Activated CD4-positive, alpha-beta T cell treated with anti-CD3 and anti-CD28 coated beads for 36 hours (primary cell): ENCODE measurements at places on chromosomes 11 and 22. TPM values are rescaled to one million over a fixed set of nuclear protein-coding genes. Genes with fewer than 3 reads are reported as not detected.

CDC42BPG gene
- total RNA-seq: 0.39 TPM

GRCh38 chr22:26225207-26225606 lies 55.9 kb downstream of the SEZ6L start:
- DNase-seq: no peak

DNA sequence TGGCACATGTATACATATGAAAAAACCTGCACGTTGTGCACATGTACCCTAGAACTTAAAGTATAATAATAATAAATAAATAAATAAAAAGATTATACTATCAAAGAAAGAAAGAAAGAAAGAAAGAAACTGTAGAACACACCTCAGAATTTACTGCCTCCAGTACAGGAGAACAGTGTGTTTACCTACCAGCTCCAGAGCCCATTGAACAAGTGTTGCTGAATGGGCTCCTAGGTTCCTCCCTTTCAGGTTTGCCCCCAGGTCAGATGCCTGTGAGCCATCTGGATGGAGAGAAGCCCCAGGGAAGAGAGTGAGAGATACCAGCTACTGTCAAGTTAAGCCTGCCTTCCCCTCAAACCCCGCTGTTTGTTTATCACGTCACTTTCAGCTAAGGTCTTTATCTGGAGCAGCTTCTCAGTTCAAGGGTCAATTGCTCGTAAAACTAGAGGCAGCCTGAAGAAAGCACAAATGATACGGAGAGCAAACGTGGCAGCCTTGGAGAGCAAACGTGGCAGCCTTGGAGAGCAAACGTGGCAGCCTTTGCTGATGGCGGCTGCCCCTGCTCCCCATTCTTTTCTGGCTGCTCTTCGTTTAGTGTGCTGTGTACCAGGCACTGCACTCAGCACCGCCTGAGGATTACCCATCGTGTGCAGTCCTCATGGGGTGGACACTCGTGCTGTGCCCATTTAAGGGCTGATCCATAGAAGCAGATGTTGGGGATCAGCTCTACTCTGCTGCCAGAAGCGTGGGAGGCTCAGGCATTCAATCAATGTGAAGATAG lies 111.7 kb downstream of the ADAMTS15 start:
- DNase-seq: no peak

- DNase-seq: peak; percentile 71
These were observed 3.5 kb upstream of the RAB1B start for GRCh38 chr11:66264914-66265313.

NPAS4 gene
- total RNA-seq: 0.07 TPM

KDM4E gene
- total RNA-seq: not detected

- no peak for DNase-seq
These were observed 35.6 kb downstream of the BMAL1 start for GRCh38 chr11:13313005-13313819.

GRCh38 chr11:32905028-32905667 lies 12.5 kb downstream of the QSER1 start:
- DNase-seq: no peak

AIFM3 gene
- not detected for total RNA-seq

DNA sequence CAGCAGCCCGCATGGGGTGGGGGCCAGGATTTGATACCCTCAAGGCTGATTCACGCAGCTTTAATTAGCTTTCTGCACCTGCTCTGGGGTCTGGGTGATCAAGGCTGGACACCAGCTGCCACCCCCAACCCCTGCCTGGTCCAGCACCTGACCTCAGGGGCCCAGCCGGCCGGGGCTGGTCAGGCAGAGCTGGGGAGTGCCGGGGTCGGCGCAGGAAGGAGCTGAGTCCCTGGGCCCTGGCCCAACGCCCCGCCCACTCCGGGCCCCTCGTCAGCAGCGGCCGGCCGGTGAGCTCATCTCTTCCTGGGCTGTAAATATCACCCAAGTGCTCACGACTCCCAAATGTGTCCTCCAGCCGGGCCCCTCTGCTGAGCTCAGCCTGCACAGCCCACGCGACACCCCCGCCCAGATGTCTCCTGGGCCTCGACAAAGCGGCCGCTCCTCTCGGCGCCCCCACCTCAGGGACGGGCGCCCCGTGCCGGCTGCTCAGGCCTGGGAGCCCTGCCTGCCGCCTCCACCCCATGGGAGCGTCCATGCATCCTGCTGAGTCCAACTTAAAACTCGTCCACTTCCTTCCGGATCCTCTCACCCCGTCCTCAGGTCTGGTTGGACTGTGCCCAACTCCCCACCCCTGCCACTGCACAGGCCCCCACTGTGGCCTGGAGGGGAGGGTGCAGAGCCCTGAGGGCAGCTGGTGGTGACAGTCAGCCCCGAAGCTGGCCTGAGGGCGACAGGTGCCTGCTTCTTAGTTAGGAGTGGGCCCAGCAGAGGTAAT lies 29.0 kb downstream of the RTN4R start:
- peak; percentile 34 for DNase-seq

OR51I1 gene
- not detected for total RNA-seq

GRCh38 chr11:69598147-69598546 lies 42.8 kb upstream of the CCND1 start:
- peak; percentile 23 for DNase-seq

CD3E gene
- total RNA-seq: 400 TPM

CTTN gene
- 40.9 TPM for total RNA-seq

OR52E8 gene
- total RNA-seq: not detected

DNA sequence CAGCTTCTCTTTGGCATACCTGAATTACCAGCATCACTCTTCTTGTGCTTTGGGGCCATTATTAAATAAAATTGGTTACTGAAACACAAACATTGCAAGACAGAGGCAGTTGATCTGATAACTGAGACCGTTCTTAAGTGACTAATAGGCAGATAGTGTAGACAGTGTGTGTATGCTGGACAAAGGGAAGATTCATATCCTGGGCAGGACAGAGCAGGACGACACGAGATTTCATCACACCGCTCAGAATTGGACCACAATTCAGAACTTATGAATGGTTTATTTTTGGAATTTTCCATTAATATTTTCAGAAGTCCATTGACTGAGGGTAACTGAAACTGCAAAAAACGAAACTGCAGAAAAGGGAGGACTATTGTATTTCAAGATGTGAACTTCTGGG lies 68.6 kb downstream of the LDLRAD3 start:
- no peak for DNase-seq

DNA sequence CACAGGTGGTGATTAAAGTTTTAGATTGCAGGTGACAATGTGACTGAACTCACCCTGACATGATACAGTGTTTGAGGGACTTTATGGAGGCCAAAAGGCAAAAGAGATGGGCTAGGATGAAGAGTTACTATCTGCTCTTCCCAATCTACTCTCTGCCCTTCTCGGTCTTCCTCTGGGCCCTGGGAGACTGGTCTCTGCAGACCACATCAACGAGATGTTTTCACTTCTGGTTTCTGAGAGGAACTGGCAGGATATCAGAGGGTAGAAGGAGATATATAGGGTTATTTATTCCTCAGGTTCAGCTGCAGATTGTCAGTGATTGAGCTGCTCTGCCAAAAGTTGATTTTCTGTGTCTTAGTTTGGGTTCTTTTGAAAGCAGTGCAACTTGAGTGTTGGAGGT lies 32.4 kb upstream of the CD44 start:
- no peak for DNase-seq

PTPN5 gene
- total RNA-seq: not detected

GRCh38 chr11:66857927-66858185 lies 992 bp downstream of the LRFN4 start:
- no peak for DNase-seq

GRCh38 chr11:128948583-128948982 lies 5.9 kb upstream of the TP53AIP1 start:
- no peak for DNase-seq

EFCAB6 gene
- 0.71 TPM for total RNA-seq

TNNT3 gene
- total RNA-seq: 2.1 TPM

- DNase-seq: no peak
These were observed 171.2 kb downstream of the OPCML start for GRCh38 chr11:133360860-133361688.

PKP3 gene
- 0.18 TPM for total RNA-seq

DNA sequence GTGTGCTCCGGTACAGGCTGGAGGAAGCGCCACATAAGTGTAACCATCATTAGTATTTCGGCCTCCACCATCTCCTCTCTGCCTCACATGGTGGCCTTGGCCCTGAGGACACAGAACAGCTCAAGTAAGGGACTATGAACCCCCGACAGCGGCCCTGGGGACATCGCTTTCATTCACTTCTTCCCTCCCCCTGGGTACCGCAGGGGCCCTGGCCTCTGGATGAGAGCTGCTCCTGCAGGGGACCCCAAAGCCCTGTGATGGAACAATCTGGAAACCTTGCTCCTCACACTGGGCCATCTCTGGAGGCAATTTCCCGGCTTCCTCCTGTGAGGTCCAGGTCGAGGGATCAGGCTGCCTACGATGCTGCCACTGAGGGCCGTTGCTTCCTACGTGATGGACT lies 565.5 kb downstream of the BRD1 start:
- no peak for DNase-seq

KCTD14 gene
- 0.14 TPM for total RNA-seq

ZNF202 gene
- 9.5 TPM for total RNA-seq

GRCh38 chr11:69373251-69373635 lies 79.3 kb downstream of the MYEOV start:
- no peak for DNase-seq

CATSPER1 gene
- not detected for total RNA-seq

DNA sequence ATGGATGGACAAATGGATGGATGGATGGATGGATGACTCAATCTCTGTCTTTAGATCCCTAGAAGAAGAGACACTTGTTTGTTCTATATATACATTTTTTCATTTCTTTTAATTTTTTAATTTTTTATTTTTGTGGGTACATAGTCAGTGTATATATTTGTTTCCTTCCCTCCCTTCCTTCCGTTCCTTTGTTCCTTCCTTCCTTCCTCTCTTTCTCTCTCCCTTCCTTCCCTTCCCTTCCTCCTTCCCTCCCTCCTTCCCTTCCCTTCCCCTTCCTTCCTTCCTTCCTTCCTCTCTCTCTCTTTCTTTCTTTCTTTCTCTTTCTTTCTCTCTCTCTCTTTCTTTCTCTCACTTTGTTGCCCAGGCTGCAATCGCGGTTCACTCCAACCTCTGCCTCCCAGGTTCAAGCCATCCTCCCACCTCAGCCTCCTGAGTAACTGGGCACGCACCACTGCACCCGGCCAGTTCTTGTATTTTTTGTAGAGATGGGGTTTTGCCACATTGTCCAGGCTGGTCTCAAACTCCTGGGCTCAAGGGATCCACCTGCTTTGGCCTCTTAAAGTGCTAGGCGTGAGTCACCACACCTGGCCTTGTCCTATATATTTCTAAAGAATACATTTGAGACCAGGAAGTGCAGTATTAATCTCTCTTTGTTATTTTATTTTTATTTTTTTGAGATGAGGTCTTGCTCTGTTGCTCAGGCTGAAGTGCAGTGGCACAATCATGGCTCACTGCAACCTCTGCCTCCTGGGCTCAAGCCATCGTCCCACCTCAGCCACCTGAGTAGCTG lies 42.5 kb upstream of the AQP11 start:
- DNase-seq: no peak

SPTBN2 gene
- total RNA-seq: 1.3 TPM

- DNase-seq: no peak
These were observed 51.5 kb upstream of the SPATA19 start for GRCh38 chr11:133896642-133897330.

DNA sequence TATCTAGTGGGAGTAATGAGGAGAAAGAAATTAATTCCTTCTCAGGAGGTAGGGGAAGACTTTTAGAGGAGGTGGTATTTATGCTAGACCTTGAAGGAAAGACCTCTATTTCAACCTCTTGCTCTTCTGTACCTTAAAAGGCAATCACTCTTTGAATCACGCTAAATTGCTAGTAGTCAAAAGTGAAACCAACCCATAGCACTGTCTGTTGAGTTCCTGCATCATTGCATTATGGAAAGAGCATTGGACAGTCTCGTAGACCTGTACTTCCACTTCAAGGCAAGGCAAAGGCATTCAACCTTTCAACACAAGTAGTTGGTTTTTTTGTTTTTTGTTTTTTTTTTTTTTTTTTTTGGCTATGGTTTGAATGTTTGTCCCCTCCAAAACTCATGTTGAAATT lies 770.4 kb downstream of the ETS1 start:
- DNase-seq: no peak

DNA sequence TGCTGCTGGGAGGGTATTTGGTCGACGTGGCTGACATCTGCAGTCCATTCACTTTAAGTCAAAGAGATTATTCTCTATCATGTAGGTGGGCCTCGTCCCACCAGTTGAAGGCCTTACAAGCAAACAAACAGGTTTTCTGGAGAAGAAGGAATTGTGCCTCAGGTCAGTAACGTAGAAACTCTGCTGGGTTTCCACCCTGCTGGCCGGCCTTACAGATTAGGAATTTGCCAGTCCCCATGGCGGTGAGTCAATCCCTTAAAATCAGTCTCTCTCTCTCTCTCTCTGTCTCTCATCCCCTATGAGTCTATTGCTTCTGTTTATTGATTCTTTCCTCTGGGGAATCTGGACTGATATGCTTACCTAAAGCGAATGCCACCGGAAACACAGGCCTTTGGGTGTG lies 75.4 kb upstream of the FGF3 start:
- no peak for DNase-seq

DNA sequence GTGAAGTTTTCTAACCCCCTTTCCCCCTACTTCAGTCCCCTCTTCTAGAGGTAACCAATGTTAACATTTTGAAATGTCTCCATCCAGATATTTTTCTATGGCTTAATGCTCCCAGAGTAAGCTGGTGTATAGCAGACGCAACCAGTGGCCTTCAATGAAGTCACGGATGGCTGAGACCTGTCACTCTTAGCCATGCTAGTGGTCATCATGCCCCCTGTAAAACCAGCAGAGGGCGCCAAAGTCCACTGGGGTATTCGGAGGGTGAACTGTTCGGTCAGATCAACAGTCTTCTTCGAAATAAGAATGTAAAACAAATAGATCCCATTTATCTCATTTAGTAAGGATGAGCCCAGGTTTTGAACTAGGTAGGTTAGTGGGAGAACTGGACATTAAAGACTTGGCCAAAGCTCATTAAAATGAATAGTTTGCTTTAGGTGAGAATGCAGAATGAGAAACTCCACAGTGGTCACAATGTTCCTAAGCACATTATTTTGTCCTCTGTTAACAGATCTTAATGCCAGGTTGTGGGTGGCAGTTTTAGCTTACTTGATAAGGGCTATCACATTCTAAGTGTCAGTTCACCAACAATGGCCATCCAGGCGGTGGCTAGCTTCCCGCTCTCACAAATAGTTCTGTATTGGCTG lies 8.6 kb upstream of the MMP8 start:
- peak; percentile 79 for DNase-seq

DNA sequence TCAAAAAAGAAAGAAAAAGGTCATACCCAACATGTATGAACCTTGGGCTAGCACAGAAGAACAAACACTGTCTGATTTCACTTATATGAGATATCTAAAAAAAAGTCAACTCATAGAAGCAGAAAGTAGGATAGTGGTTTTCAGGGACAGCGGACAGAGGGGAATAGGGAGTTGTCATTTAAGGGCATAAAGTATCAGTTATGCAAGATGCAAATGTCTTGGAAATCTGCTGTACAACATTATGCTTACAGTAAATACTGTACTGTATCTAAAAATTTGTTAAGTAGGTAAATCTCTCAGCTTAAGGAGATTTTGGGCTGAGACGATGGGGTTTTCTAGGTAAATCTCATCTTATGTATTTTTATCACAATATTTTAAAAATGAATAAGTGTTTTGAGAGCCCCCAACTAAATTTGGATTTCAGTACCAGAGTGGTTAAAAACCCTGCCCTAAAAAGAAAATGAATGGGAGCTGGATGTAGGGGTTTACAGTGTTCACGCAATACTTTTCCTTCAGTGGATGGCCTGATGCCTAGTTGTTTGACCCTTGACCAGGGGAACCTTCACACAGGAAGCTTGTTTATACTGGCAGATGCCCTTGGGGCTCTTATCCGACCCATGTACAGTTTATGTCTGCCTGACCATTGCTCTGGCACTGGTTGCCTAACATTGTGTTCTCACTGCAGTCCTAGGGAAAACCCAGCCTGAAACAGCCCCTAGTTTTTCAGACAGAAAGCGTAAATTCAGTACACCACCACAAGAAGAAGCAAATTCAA lies 34.8 kb downstream of the SLC22A9 start:
- no peak for DNase-seq

NLRP14 gene
- total RNA-seq: 0.11 TPM
